Esophagus squamous epithelium (tissue), 5 donors: ENCODE measurements at places on chromosomes 7 and 10.

- no peak for DNase-seq
Measured at GRCh38 chr7:1850111-1850975, 180.3 kb downstream of the ELFN1 start.

- DNase-seq = no peak
Measured at GRCh38 chr10:84078771-84079170, 60.5 kb upstream of the GHITM start.

GRCh38 chr7:79217468-79217867 is 236.0 kb downstream of the MAGI2 start:
- no peak for DNase-seq

- DNase-seq = no peak
Measured at GRCh38 chr10:99758211-99758891, 24.1 kb upstream of the ABCC2 start.

DNA sequence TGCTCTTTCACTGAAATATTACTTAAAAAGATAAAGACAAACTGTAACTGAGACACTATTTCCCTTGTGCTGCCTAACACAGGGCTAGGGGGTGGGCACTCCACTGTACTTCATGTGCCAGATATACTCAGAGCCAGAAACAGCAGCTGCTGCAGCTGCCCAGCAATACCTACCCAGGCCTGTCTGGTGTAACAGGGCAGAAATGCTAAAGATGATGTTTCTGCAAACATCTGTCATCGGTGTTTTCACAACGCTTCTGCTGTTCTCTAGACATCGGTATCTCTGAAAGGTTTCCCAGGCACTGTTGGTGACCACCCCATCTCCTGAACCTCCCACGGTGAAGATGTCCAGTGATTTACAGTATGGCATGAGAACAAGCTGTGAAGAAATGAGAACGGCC is 42.7 kb downstream of the LAMB1 start:
- DNase-seq = no peak

GRCh38 chr10:10204415-10204814 is 813.3 kb upstream of the CELF2 start:
- DNase-seq = no peak

DNA sequence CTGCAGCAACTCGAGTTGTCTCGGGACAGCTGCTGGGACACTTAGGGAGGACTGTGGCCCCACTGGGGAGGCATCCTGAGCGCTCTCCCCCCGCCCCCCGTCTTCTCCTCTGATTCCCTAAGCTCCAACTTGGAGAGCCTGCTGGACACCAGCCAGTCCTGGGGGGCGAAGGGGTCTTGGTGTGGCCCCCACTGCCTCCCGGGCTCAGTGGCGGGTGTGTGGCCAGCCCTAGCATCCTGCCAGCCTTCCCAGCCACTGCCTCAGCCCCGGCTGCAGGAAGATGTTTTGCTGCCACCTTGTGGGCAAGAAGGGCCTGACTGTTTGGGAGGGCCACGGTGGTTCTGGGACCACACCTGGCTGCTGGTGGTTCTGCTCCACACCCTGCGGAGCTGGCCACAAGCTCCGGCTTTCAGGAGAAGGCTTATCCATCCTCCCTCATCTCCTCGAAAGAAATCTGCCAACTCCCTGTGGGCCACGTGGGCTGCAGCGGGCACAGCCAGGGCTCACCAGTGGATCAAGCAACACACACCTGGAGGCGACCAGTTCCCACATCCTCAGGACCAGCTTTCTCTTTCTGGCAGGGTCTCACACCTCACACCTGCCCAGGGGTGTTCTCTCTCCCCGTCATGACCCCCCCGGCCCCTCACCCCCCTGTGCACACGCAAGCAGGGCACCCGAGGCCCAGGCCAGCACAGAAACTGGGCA is 24.8 kb downstream of the AGAP3 start:
- DNase-seq = peak; percentile 16

DNA sequence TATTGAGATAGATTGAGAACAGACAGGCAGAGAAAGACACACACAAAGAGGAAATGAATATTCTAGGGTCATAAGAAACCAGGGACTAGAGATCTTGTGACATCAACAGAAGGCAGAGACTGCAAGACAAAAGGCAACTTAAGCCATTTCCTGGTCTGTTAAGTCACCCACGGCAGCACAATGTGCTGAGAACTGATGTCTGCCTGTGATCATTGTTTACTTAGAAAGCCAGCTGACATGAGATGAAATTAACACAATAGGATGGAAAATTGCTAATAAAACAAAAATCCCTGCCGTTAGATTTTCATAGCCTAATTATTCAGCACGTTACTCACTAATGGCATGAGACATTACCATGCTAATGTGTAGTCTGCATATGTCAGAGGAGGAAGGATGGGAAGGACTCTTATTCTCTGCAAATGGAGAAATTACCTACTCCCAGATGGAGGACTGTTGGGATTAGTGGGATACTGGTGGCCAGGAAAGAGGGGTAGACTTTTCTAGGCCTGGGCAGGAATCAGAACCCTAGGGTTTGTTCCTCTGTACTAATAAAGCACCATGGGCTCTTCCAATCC is 191.3 kb upstream of the PODXL start:
- no peak for DNase-seq

GRCh38 chr10:11610826-11611247 is 613 bp downstream of the USP6NL start:
- no peak for DNase-seq

DNA sequence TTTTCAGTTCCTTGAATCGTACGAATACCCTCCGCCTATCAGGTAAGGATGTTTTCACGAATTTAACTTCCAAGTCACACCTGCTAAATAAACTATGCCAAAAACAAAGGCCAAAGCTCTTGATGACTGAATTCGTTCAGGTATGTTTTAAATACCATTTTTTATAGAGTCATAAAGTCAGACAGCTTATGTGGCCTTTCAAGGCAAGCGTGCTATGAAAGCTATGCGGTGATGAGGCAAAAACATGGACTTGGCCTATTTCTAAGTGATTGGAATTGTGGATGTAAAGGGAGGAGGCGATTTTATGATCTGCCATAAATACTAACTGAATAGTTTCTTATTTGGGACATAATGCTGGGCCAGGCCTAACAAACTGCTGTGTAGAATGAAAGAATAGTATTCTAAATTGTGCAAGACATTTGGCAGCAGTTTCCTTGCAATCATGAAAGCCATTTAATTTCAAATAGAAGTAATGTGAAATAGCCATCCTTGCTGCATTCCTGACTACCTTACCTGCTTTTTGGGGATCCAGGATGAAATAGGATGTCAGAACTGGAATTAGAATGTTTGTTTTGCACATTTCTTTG is 14.0 kb downstream of the SLC39A12 start:
- DNase-seq = no peak

- DNase-seq = no peak
Measured at GRCh38 chr10:12500381-12501303, 151.3 kb downstream of the CAMK1D start.

- DNase-seq = no peak
Measured at GRCh38 chr10:109937460-109938065, 14.3 kb upstream of the XPNPEP1 start.

DNA sequence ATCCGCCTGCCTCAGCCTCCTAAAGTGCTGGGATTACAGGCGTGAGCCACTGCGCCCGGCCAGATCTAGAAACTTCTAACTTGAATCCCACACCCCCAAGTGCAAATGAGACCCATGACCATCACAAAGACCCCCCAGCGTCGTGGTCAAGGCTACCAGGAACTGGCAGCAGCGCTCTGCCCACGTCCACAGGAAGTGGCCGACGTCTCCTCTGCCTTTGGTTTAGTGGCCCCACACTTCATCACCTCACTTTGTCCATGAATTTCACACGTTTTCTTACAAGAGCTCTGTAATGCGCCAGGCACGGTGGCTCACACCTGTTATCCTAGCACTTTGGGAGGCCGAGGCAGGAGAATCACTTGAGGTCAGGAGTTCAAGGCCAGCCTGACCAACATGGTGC is 53.5 kb upstream of the TNRC18 start:
- no peak for DNase-seq

DNA sequence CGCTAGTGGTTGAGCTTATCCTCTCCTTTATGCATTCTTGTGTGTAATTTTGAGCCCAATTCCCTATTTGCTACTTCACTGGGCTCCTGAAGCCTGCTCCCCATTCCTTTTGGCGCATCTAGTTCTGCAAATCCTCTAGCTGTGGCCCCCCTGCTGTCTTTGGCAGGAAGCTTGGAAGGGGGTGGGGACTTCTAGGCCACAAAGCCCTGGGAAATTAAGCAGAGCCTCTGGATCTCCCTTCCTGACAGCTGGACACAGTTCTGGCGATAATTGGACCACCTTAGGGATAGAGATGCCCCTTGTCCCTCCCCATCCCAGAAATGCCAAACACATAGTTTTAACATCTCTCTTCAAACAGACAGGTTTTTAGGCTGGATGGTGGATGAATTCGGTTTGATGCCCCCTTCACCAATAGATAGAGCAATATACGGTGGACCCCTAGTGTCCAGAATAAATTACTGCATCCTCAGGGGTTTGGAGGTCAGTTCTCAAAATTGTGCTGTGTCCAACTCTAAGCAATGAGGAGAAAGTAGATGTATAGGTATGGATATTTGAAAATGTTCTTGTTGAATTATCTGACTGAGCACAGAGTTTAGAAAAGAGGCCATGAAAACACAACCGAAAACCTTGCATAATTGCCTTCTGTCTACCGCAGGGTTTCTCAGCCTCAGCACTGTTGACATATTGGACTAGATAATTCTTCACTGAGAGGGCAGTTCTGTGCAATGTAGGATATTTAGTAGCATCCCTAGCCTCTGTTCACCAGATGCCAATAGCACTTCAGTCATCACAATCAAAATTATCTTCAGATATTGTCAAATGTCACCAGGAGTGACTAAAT is 75.5 kb downstream of the PAPSS2 start:
- no peak for DNase-seq

DNA sequence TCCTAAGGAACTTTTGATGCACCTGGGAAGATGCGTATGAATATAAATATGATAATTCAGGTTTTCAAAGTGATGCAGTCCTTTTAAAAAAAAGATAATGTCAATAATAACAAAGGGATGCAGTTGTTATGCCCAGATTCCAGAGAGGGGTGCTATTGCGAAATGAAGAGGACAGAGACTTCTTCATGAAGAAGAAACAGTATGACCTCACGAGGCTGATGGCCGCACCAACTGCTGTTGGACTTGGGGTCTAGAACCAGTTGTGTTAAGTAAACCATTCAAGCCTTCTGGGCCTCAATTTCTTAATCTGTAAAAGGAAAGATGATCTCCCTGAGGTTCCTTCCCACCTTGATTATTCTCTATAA is 55.1 kb downstream of the LYZL2 start:
- no peak for DNase-seq

DNA sequence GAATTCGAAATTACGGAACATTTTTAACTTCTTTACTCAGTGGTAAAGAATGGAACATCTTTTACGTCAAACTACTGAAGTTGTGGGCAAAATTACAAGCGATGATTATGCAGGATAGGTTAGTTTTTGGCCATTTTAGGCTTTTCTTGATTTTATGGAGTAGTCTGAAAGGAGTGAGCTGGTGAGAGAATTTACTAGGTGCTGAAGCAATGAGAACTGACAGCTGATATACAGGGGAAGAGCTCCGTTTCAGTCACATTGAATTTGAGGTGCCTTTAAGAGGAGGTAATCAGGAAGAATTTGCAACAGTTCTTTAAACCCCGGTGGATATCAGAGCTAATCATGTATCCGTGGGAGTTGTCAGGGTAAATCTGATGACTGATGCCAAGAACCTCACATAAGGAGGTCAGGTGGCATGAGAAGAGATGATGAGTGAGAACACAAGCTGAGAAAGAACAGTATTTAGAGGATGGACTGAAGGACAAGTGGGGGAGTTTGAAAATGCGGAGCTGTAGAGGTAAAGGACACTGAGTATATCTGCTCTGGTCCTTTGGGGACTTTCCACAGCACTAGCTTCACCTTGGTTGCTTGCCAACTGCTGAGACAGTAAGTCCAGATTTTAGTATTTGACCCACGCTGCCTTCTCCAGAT is 104.3 kb downstream of the AHR start:
- DNase-seq = no peak

DNA sequence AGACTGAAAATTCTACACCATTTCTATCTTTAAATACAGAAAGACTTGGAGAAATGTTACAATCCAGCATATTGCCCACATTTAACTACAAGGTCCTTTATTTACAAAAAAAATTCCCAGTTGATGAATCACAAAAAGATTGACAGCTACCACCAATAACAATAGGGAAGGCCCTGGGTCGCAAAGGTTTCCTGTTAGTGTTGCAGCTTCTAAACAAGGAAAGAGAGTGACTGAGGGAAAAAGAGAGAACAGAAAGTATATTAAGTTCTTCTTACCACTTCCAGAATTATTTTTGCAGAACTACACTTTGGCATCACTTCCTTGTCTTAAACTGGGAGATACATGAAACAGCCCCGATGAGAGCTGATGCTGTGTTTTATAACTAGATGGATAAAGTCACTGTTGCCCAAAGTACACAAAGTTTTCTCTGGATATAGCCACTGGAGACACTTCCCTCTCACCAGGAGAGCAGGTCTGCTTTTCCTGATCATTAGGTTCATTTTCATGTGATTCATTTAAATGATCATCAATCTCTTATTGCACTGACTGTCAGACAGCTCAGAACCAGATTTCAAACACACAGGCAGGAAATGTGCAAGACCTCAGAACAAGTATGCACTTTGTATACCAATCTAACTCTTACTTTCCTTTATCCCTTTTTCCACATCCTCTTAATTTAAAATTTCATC is 57.0 kb downstream of the SHTN1 start:
- no peak for DNase-seq

DNA sequence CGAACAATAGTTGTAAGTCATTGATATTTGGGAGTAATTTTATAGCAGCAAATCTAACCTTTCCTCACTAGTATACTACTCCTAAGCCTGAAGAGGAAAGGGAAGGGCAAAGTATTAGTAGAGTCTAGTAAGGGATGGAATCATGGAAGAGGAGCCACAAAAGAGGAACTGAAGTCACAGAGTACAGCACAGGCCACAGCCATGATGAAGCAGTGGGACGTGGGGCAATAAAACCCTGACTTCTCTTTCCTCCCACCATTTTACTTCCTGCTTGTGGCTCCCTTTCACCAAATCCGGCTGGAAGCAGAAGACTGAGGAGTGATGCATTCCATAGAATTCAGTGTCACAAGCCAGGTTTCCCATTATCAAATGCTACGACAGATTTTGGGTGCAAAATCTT is 58.7 kb downstream of the CABCOCO1 start:
- no peak for DNase-seq

DNA sequence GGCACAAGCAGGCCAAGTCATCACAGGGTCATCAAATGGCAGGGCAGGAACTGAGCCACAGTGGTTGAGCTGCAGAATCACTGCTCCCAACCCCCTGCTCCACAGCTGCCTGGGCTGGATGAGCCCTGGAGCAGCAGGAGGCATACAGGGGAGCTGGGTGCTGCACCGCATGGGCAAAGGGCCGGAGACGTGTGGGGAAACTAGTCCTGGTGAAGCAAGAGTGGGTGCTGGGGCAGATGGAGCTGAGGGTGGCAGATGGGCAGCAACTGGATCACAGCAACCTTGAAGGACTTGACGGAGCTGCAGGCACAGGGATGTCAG is 16.0 kb upstream of the VOPP1 start:
- DNase-seq = no peak
